ENCODE measurements at places on chromosomes 2 and 18. TPM values are rescaled to one million over a fixed set of nuclear protein-coding genes. Genes with fewer than 3 reads are reported as not detected.

DNA sequence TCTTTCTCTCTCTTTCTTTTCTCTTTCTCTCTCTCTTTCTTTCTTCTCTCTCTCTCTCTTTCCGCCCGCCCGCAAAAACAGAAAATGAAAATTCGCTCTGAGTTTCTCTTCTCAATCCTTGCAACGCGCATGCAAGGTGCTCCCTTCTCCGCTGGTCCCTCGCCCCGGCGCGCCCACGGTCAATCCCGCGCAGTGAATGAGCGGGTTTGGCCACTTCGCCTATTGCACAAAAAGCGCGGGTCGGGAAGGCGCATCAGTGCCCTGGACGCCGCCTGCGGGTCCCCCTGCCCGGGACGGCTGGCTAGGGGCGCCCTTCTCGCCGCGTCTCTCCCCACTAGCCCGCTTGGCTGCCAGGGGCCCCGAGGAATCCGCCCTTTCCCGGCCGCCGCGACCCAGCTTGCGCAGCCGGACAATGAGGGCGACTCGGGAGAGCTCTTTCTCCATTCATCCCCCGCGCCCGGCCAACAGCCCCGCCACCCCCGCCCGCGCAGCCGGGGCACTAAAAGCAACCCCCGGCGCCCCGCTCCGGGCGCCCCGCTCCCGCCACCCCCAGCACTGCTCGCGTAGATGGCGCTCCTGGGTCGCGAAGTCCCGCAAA lies 706 bp downstream of the LAMA1 start:
- H3K4me1 ChIP-seq, result peaks cover 11% of the 10 kb centered on the region
- peak overlapping the region; percentile 76 for H3K4me3 ChIP-seq

DNA sequence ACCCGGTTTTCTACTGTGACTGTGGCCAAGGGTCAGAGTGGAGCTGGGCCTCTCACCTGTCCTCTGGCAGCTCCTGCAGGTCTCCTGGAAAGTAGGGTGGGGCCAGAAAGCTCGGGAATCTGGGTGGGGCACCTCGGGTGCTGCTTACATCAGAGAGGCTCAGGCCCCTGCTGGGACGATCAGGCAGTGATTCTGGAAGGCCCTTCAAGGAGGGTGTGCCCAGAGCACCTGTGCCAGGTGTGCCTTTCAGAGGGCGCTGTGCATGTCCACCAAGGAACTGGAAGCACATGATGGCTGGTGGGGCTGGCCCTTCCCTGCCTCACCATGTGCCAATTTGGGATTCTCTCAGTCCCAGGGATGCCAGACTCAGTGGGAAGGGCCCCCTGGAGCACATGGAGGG lies 44.0 kb downstream of the ATP6V1C2 start:
- peak; percentile 31 for DNase-seq
- H3K4me3 ChIP-seq, result no peak overlapping the region
- H3K27me3 ChIP-seq, result no peaks in the 10 kb centered on the region

DNA sequence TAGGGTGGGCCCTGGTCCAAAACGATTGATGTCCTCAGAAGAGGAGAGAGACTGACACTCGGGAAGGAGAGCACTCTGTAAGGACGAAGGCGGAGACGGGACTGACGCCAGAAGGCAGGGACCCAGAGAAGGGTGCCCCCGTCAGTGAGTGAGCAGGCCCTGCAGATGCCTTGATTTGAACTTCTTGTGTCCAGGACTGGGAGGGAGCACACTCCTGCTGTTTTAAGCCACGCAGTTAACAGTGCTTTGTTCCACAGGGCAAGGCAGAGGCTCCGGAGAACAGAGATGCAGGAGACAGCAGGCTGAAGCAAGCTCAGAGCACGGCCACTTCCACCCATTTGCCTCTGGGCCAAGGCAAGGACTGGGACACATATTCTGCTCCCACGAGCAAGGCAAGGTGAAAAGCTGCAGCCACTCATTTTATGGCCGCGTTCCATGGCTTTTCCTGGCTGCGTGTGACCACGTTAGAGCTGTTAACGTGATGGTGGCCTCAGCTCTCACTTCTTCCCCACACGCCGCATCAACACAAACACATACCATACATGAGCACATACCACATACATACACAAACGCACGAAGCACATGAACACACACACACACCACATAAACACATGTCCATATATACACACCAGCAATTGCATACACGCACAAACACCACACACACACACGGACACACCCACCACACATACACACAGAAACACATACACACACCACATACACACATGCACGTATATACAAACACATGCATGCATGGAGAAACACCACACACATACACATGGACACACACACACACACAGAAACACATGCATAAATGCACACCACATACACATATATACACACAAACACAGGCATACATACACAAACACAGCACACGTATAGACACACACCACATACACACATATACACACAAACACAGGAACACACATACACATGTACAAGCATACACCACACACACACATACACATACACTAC lies 521.0 kb upstream of the MYT1L start:
- no peaks in the 10 kb centered on the region for H3K4me1 ChIP-seq
- H3K27ac ChIP-seq, result no peak overlapping the region
- no peaks in the 10 kb centered on the region for H3K36me3 ChIP-seq

The SPEG gene
- 25.7 TPM for total RNA-seq

DNA sequence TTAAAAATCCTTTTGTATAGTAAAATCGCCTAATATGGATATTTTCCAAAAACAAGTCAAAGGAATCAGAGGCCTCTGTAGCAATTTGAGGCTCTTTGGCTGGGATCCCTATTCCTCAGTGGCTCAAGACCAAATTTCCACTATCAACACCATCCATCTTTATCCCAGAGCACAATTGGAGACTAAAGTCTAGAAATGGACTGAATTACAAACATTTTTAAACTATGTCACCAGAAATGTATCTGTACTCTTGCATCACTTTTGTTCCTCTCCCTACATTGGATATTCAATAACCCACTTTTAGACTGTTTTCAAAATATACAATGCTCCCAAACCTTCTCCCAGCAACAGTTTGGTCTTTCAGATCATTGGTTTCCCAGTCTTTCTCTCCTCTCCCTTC lies 140.4 kb upstream of the KLHL29 start:
- H3K27ac ChIP-seq, result no peak overlapping the region
- H3K4me1 ChIP-seq, result no peaks in the 10 kb centered on the region
- no peak overlapping the region for H3K4me3 ChIP-seq
- H3K27me3 ChIP-seq, result no peaks in the 10 kb centered on the region

The ANKRD62 gene
- not detected for total RNA-seq

DNA sequence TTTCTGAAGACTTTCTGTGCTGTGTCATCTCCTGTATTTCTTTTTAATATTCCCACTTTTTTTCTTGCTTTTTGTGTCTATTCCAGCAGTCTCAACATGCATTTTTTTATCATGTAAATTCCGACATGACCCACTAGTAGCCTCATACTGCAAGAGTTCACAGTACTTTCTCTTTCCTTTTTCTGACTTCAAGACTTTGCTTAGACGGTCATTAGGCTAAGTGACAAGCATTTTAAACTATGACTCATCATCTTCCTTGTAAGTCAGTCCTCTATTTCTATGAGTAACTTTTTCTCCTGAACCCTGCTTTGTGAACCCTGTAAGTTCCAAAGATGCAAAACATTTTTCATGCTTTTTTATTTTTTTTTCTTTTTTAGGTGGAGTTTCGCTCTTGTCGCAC lies 381.2 kb downstream of the TXNL1 start:
- H3K27me3 ChIP-seq, result no peaks in the 10 kb centered on the region
- H3K4me3 ChIP-seq, result no peak overlapping the region
- peaks cover 6% of the 10 kb centered on the region for H3K4me1 ChIP-seq
- peak; percentile 42 for DNase-seq
- H3K27ac ChIP-seq, result peak overlapping the region; percentile 7

The CCDC148 gene
- 0.51 TPM for total RNA-seq

The POTEI gene
- not detected for total RNA-seq

- H3K27me3 ChIP-seq, result no peaks in the 10 kb centered on the region
- H3K4me1 ChIP-seq, result no peaks in the 10 kb centered on the region
- no peak overlapping the region for H3K27ac ChIP-seq
- no peaks in the 10 kb centered on the region for H3K36me3 ChIP-seq
- no peak for DNase-seq
These were observed 17.4 kb downstream of the CNRIP1 start for GRCh38 chr2:68302281-68302875.

DNA sequence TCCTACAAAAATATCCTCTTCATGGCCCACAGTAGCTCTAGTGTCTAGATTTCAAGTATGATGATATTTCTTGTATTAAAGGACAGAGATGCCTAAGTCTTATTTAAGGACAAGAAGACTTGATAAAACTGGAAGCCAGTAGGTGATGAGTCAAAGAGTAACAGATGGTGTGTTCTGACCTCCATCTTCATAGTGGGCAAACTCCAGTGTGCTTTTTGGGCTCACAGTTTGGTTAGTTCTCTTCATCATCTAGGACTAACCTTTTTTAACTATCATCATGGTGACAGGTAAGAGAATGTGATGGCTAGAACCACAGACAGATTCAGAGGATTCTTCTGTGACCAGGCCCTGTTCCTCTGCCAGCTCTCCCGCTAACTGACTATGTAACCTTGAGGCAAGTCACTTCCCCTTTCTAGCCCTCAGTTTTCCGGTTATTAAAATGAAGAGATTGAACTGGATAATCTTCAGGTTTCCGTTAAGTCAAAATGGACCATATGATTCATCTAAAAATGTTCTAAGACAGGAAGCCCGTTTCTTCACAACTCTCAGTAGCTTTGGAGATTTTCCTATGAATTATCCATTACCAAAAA lies 140.3 kb upstream of the RASGRP3 start:
- H3K4me3 ChIP-seq, result no peak overlapping the region
- H3K27me3 ChIP-seq, result no peaks in the 10 kb centered on the region
- no peak for DNase-seq
- H3K27ac ChIP-seq, result no peak overlapping the region

- H3K4me3 ChIP-seq, result no peak overlapping the region
- DNase-seq, result no peak
- H3K27me3 ChIP-seq, result no peaks in the 10 kb centered on the region
- H3K4me1 ChIP-seq, result peaks cover 6% of the 10 kb centered on the region
These were observed 10.9 kb downstream of the NTSR2 start for GRCh38 chr2:11659115-11659475.

- H3K4me1 ChIP-seq, result peaks cover 4% of the 10 kb centered on the region
- DNase-seq, result no peak
- no peak overlapping the region for H3K4me3 ChIP-seq
- H3K36me3 ChIP-seq, result no peaks in the 10 kb centered on the region
These were observed 9.1 kb upstream of the ARID5A start for GRCh38 chr2:96527286-96528005.

- no peaks in the 10 kb centered on the region for H3K27me3 ChIP-seq
- DNase-seq, result peak; percentile 65
- H3K27ac ChIP-seq, result no peak overlapping the region
- no peaks in the 10 kb centered on the region for H3K36me3 ChIP-seq
- no peak overlapping the region for H3K4me3 ChIP-seq
These were observed 181.7 kb upstream of the SIX3 start for GRCh38 chr2:44759823-44760222.

DNA sequence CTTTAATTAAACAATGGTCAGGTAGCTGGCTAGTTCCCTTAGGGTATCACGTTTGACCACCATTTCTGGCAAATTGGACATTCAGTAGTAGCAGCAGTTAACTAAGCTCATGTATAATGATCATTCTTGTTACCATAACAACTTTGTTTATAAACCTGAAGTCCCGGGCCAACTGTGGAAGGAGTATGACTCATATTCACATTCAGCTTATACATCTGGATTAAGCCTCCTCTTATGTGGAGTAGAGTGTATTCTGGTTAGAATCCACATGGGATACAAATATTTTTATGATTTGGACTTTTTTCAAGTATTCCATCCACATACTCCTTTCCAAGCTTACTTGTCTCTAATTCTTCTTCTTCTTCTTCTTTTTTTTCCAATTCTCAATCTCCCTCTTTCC lies 70.3 kb upstream of the ZSWIM2 start:
- peak overlapping the region; percentile 86 for H3K27ac ChIP-seq
- no peak overlapping the region for H3K4me3 ChIP-seq
- no peaks in the 10 kb centered on the region for H3K27me3 ChIP-seq
- H3K36me3 ChIP-seq, result no peaks in the 10 kb centered on the region
- DNase-seq, result peak; percentile 73
